ENCODE measurements at places on chromosomes 11 and 22.

DNA sequence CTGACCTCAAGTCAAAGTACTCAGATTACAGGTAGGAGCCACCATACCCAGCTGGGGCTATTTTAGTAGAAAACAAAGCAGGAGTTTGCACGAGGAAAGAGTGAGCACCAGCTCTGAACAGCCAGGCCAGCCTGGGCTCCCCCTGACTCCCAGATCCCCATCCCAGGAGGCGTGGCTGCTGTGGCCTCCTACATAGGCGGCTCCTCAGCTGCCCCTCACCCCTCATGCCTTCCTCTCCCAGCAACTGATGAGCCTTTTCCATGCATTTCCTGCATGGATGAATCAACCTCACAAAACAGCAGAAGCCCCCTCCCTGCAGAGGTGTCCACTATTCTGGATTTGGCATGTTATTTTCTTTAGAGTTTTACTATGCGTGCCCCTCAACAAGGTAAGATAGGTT, 10.5 kb upstream of the FLRT1 start:
- DNase-seq: no peak

DNA sequence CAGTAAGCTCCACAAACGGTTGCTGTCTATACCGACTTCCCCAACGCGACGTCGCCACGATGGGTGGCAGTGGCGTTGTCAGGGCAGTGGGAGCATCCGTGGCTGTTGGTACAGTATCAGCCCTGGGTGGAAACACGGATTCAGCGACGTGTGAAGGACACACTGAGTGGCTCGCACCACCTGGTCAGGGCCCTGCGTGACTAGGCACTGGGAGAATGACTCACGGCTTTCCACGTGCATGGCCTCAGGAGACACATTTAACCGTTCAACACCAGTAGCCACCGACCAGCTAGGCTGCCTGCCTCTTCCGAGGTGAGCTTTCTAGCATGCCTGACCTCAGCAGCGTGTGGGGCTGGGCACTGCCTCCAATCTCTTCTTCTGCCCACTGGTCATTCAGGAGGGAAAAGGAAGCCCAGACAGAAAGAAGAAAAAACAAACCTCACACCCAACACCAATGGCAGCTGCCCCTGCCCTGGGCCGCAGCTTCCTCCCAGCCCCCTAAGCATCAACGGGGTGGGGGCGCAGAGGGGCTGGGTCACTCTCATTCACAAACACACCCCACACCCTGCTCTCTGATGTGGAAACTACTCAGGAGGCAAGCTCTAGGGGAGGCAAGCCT, 59.0 kb downstream of the MYH9 start:
- no peak for DNase-seq

DNA sequence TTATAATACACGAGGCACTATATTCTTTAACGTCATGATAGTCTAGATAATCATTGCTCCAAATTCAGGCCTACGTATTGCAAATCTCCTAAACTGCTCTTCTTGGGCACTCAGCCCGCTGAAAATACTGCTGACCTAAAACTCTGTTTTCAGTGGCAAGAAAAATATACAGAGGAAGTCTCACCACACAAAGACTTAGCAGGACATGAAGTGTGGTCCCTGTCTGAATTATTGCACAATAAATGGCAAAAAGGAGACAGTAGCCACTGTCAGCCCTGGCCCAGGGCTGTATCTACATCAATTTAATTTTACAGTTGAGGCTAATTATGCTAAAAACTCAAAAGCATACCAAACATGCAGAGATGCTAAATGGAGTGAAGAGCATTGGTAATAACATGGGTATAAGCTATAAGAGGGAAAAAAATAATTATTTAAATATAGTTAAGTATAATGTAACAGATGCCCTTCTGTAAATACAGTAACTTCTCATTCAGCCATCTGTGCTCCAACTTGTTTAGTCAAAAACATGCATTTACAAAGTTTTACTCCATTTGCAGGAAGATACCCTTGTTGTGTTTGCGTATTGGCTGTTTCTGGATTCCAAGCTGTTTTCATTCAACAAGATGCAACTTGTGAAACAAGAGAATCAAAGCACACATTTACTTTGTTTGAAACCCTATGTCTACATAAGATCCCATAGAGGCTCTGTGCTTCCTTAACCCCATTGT, 800.0 kb upstream of the LUZP2 start:
- DNase-seq: no peak

DNA sequence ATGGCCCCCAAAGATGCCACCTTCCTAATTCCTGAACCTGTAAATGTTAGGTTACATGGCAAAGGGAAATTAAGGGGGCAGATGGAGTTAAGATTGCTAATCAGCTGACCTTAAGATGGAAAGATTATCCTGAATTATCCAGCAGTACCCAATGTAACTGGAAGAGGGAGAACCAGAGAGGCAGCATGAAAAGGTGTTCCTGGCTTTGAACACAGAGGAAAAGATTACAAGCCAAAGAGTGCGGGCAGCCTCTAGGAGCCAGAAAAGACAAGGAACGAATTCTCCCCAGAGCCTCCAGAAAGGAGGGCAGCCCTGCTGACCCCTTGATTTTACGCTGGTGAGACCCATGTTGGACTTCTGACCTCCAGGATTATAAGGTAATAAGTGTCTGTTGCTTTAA, 15.1 kb upstream of the THRSP start:
- no peak for DNase-seq

DNA sequence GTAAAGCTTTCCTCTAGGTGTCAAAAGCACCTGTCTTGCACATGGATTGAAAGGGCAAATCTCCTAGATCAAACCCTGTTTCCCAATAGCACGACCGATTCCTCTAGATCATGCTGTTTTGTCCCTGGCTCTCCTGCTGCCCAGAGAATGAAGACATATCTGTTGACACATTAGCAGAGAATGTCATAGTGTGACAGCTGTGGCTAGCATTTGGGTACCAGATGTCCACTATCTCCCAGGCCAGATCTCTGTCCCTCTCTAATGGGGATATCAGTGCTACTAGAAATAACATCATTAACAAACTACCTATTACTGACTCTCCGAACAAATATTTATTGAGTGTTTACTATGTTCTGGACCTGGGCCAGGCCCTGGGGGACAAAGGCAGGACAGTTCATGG, 72.4 kb upstream of the ISX start:
- DNase-seq: no peak

GRCh38 chr11:119447664-119448242, 24.8 kb upstream of the THY1 start:
- DNase-seq: no peak

DNA sequence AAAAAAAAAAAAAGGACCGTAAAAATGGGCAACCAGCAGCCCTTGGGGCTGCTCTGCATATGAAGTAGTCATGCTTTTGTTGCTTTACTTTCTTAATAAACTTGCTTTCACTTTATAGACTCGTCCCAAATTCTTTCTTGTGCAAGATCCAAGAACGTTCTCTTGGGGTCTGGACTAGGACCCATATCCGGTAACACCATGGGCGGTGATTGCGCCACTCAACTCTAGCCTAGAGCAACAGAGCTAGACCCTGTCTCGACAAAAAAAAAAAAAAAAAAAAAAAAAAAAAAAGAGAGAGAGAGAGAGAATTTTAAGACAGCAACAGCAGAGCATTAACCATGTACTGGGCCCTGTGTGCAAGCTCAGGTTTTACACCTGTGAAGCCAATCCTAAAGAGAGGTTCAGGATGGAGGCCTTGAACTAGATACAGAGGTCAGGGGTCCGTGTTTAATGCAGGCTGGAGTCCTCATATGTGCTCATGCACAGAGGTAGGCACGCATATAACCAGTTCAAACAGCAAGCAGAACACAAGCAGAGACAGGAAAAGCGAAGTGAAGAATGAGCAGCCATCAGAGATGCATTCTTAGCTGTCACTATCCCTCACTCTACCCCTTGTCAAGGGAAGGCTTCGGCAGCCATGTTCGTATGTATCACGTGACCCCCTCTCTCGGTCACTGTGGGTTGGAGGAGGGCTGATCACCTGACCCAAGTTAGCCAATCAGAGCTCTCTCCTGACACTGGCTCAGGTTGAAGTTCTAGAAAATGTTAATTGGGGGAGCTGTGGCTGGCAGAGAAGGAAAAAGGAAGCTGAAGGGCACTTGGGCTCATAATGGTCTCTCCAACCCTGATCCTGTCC, 16.7 kb upstream of the SYT12 start:
- no peak for DNase-seq

DNA sequence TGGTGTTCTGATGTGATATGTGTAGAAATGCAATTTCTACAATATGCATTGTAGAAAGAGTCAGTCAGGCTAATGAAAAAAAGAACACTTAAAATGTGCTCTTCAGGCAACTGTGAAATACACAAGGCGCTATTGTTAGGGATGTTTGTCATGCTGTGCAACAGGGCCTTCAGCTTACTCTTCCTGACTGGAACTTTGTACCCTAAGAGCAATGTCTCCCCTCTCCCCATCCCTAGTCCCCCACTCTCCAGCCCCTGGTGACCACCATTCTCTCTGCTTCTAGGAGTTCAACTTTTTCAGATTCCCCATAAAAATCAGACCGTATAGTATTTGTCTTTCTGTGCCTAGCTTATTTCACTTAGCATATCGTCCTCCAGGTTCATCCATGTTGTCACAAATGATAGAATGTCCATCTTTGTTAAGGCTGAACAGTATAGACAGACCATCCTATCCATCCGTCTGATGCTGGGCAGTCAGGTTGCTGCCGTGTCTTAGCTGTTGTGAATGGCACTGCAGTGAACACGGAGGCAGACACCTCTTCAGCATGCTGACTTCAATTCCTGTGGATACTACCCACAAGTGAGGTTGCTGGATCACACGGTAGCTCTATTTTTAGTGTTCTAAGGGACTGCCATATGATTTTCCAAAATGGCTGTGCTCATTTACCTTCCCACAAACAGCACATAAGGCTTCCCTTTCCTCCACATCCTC, 10.7 kb downstream of the NDUFV1 start:
- DNase-seq: no peak

- no peak for DNase-seq
Observed at GRCh38 chr11:16460508-16460907, 104.2 kb upstream of the SOX6 start.

- no peak for DNase-seq
Observed at GRCh38 chr11:117230999-117231841, 653 bp downstream of the PCSK7 start.

DNA sequence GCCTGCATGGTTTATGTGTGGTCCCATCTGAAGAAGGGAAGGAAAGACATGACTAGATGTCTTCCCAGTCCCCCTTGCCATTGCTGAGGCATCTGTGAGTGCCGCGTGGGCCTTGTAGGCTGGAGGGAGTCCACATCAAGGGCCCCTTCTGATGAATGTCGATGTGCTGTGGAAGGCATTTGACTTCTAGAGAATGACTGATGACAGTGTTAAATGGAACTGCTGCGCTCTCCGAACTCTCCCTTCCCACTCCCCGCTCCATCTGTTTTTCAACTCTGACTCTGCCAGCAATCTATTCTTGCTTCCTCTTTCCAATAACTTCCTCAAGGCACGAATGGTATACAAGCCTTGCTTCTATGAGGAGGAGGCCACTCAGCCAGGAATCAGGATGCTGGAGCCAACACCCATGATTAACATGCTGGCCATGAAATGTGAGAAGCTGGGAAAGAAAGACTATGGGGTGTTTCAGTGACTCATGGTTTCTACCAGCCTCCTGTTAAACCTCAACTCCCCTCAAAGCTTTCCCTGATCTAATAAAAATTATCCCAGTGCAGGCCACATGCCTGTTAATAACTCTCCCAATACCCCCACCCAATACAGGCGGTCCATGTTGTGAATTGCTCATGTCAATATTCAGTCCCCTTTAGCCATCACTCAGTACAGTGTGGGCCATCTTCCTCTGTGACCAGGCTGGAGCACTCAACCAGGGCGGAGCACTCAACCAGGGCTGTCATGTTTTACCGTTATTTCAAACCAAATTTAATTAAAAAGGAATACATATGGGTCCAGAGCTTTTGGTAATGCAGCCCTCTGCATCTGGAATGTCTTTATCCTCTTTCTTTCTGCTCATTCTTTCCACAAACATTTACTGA, 46.4 kb upstream of the TBCEL start:
- DNase-seq: no peak

GRCh38 chr22:37097346-37097745, 12.2 kb downstream of the TMPRSS6 start:
- DNase-seq: no peak
